ENCODE measurements at places on chromosomes 1 and 21.

DNA sequence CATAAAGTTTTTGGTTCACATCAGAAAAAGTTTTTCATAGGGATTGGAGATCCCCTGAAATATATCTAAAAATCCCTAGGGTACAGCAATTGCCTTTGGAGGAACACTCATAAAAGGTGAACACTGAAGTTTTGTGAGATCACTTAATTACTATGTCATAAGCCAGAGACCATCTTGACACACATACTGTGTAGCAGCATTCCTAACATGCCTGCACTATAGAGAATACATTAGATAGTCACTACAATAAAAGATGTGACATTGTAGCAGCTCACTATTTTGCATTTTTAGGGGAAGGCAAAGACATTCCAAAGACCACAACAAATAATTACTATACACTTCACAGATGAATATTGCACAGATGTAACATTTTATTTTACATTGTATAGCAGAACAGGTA, 779.9 kb downstream of the KCNT2 start:
- DNase-seq: no peak

- peak; percentile 28 for DNase-seq
Observed at GRCh38 chr1:42815941-42816584, 859 bp upstream of the ERMAP start.

DNA sequence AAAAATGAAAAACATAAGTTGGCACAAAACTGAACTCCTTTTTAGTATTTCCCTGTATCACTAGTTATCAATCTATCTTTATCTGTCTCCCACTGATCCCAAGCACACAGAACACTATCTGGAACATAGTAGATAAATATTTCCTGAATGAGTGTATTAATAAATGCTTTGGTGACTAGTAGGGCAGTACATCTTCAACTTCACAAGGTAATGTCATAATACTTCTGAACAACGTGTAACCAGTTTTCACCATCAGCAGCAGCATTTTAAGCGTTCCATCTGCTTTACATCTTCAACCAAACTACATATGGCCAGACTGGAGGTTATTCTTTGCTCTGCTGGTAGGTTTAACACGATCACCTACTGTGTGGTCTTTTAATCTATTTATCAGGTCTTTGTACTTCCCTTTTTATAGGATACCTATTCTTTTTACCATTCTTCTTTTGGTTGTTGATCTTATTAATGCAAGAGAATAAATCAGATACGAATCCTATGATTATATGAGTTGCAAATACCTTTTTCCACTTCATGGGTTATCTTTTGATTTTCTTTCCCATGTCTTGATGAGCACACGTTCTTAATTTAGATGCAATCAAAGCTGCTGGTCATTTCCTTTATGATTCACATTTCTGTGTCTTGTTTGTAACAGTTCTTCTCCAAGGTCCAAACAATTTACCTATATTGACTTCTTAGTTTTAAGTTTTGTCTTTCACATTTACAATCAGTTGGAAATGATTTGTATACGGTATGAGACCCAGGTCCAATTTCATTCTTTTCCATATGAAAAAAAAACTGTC, 16.3 kb downstream of the GPBP1L1 start:
- peak; percentile 37 for DNase-seq

GRCh38 chr1:157112186-157112867, 12.7 kb upstream of the ETV3L start:
- no peak for DNase-seq

- DNase-seq: no peak
Observed at GRCh38 chr1:102050556-102050955, 53.8 kb upstream of the OLFM3 start.

DNA sequence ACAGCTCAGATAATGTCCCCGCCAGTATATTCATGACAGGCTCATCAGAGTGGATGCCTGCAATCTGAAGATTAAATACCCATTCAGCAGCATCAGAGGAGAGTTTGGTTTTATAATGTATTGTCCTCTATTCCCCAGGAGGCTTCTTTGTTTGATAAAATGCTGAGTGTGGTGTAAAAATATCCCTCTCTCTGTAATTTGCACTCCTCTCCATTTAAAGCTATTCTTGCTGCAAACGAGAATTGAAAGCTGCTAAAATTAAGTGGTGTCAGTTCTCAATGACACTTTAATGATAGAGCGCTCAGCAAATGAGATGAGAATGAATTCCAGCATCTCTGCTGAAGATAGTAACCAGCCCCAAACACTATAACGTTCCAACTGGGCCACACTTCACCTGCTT, 205.7 kb upstream of the RRP15 start:
- no peak for DNase-seq

DNA sequence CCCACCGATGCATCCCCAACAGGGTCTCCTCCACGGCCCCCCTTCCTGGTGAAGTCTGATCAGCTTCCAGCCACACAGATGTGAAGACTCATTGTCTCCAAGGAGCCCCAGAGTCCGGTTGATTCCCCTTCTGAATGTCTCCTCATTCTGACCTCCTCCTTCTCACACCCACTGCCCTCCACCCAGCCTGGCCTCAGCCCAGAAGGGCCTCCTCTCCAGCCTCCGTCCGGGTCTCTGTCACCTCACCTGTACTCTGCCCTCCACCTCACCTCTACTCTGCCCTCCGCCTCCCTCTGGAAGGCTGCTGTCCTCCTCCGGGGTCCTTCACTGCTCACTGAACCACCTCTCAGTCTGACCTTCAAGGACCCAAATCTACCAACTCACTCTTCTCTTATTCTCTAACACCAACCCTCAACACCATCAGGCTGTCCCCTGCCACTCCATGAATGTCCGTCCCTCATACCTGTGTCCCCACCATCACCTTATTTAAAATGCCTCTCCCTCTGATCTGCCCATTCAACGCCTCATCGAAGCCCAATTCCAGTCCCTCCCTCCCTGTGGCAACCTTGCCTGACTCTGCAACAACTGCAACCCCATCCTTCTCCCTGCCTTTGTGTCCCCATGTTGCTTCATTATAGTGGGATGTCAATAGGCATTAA, 201.2 kb downstream of the TOMM20 start:
- no peak for DNase-seq

DNA sequence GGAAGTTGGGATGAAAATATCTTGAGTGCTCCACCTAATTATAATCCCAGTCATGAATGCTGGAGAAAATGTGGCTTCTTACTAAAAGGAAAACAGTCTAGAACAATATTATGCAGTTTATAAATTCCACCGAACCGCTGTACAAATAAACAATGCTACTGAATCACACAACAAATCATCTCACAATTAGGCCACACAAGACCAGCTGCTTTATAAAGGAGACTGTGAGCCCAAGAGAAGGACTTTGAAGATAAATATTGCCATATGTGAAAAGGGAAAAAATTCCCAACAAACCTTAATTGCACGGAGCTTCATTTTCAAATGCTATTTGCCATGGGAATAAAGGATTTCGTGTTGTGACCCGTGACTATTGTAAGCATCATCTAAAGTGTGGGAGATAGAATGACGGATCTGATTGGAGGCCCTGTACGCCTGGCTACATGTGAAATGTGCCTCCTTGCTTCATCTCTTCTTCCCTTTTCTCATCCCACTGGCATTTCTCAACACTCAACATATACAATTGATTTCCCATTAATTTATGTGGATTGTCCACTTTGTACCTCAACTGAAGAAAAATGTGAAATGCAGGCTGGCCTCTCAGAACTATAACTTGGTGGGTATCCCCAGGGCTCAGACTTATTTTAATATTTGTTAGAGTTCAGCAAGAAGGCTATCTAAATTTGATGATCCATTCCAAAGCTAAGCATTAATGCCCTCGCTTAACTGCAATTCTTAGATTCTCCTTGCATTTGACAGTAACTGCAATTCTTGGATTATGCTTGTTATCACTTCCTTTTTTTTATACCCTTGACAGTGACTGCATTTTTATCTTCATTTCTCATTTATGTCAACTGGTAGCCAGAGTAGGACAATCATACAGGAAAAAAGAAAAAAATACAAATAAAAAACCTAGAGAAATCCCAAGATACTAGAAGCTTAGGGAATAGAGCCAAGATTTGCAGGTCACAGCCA, 122.3 kb downstream of the TGFB2 start:
- peak; percentile 78 for DNase-seq

DNA sequence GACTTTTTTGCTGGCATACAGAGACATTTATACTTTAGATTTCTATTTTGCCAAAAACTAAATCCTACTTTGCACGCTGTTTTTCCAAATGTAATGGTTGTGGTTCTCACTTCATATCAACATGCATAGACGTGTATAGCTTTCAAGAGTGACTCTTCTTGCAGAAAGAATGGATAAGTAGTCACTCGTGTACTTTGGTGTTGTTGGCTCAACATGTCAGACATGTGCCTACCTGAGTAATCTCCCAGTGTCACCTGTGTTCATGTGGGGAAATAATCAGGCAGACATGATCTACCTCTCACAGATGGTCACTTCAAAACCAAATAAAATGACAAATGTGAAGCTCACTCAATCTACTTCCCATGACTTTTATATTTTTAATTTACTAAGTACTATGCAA, 73.1 kb downstream of the GPR88 start:
- no peak for DNase-seq

- peak; percentile 4 for DNase-seq
Observed at GRCh38 chr1:232378266-232379062, 251.5 kb downstream of the SIPA1L2 start.

DNA sequence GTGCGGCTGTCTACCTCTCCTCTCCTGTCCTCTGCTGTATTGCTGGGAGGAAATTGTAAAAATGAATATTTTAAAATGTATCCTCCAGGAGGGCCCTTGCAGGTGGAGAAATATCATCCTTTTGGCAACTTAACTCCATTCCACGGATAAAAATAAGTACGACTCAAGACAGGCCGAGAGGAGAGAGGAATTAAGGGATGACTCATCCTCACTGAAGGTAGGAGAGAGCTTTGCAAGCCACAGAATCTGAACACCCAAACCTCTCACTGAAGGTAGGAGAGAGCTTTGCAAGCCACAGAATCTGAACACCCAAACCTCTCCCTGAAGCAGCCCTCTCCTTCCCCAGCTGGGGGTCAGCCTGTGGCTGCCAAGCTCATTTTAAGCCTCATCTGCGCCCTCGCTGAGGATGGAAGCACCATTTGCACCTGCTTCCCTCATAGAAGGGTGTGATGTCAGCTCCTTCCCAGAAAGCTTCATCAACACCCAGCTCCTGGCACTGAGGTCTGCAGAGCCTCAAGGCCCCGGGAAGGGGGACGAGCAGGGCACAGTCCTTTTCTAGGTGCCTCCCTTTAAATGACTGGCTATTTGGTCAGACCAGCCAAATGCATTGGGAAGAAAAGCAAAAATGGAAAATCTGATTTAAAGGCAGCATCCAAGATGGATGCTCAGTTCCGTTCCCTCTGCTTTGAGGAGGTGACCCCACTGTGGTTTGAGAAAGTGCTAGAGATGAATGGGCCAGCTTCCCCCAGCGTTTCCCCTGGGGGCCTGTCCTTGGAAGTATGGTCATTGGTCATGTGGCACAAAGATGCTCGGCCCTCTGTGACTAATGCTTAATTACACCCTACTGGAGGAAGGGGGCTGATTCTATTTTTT, 12.9 kb upstream of the SELENON start:
- peak; percentile 55 for DNase-seq

GRCh38 chr21:43886565-43886964, 21.5 kb downstream of the AGPAT3 start:
- DNase-seq: no peak

- DNase-seq: no peak
Observed at GRCh38 chr1:109210058-109210457, 3.7 kb upstream of the SARS1 start.

GRCh38 chr1:8078176-8078671, 52.1 kb upstream of the ERRFI1 start:
- DNase-seq: peak; percentile 85

- peak; percentile 49 for DNase-seq
Observed at GRCh38 chr21:39189857-39190604, 6.8 kb upstream of the PSMG1 start.

- DNase-seq: no peak
Observed at GRCh38 chr1:243474136-243474881, 218.5 kb downstream of the SDCCAG8 start.

DNA sequence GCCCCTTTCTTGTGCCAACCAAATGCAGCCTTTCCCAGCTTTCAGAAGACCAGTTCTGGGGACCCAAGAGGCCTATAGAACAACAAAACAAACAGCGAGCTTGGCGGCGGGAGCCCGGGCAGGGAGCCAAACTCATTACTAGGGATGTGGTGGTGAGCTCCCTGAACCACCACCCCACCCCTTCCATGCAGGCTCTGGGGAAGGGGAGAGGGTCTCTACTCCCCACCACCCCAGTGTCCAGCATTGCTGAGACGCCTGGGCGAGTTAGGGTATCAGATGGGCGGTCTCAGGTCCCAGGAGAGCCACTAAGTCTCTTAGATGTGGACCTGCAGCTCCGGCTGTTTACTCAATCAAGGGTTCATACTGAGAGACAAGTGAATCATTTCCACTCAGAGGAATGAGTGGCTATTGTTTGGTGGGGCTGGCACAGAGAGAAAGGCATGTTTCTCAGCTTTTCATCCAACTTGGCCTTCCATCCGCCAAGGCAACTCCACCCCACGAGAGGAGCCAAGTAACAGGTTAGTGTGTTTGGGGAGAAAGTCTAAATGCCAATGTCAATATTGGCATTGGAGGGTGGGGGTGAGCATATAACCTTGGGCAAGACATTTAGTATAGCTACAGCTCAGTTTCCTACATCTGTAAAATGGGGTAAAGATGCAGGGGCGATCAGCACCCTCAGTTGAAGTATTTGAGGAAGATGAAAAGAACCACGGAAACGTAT, 40.9 kb downstream of the PLXNA2 start:
- peak; percentile 78 for DNase-seq

DNA sequence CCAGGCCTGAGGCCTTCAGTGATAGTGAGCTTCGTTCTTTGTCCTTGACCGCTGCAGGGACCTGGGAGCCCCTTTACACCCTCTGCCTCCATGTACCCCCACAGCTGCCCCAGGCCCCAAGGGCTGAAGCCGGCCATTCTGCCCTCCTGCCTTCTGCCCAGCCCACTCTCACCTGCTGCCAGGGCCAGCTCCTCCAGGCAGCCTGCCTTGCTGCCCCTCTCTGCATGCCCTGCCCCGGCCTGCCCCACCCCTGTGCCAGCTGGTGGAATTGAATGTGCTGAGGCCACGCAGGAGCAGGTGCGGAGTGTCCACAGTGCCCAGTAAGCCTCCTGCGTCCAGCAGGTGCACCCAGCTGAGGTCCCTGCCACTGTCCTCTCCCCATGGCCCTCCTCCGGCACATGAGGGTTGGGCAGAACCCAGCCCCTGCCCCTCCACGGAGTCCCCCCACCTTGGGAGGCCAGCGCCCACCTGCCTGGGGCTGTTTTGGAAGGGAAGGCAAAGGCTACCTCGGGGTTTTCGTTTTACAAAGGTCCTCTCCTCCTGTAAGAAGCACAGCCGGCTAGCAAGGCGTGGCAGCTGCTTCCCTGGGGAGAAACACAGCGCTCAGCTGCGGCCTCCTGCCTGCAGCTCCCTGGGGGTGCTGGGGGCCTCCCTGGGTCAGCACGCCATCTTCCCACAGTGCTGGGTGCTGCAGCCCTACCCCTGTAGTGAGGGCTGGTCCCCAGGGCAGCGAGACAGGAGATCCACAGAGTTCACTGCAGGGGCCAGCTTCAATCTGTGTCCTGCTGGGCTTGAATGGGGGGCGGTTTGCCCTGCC, 21.0 kb downstream of the MMEL1 start:
- DNase-seq: no peak

GRCh38 chr1:155940482-155940992, 901 bp upstream of the RXFP4 start:
- peak; percentile 67 for DNase-seq
